ENCODE measurements at places on chromosomes 6 and 20.

GRCh38 chr6:126657561-126658175 lies 317.8 kb downstream of the CENPW start:
- DNase-seq: no peak

DNA sequence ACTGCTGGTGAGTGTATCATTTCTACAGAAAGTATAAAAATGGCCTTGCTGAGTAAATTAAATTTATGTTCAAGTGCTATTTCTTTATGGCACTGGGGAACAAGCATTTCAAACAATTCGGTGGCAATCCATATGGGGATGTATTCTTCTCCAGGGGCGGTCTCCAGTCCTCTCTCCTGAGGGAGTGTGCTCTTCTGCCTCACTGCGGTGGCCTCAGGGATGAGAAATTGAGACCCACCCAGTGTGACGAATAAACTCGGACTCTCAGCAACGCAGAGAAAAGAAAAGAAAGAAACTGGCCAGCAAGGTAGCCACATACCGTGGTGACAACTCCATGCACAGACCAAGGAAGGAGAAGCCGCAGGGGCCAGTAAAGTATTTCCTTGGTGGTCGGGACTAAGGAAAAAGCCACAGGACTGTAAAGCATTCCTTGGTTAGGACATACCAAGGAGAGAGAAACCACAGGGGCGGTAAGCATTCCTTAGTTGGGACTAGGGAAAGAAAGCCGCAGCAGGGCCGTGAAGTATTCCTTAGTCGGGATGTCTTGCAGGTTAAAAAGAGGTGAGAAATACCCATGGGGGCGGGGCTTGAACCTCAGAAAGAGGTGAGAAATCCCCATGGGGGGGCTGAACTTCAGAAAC lies 13.6 kb upstream of the GOPC start:
- DNase-seq: no peak

DNA sequence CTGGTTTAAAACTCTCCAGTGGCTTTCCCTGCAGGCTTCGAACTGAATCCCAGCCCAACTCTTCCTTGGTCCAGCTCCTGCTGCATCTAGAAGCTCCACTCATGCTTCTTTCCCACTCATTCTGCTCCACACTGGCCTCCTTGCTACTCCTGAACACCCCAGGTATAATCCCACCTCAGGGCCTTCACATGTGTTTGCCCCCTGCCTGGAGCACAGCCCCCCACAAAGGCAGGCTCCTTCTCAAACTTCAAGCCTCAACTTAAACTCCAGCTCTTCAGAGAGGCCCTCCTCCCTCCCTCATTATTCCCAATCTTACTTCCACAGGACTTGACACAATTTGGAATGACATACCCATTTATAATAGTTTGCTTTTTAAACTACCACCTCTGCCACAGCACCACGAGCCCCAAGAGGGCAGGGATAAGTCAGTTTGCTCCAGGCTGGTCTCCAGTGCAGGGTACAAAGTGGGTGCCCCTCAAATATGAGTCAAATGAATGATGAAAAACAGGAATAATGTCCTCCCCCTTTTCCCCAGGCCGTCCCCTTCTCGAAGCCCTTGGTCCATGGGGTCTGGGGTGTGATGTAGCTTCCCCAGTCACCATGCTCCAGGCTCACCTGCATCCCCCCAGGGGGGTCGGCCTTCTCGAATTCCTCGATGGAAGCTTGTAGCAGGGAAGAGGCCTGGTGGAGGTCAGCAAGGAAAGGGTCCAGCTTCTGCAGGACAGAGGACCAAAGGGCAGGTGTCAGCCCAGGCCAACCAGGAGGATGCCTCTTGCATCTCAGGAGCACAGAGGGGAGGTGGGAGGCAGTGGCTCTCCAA lies 37.4 kb downstream of the KIAA1755 start:
- DNase-seq: no peak

DNA sequence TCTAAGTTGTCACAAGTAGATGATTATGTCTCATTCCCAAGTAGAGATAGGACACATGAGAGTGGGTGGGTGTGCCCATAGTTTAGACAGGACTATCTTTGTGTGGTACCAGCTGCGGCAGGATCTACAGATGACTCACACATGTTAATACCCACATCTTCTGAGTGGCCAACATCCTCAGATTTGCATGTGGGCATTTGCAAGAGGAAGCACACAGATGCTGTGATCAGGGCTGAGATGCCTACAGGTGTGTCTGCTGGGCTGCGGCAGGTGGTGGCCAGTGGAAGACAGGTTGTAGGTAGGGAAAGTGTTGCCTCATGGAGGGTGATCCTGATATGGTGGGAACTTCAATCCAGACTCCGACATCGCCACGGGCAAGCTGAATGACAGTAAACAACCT lies 50.8 kb downstream of the UTRN start:
- no peak for DNase-seq

GRCh38 chr20:36175016-36175415 lies 20.5 kb downstream of the EPB41L1 start:
- DNase-seq: no peak

- DNase-seq: no peak
These were observed 62.4 kb upstream of the NELFCD start for GRCh38 chr20:58918621-58919020.

- DNase-seq: no peak
These were observed 4.9 kb downstream of the MTCL3 start for GRCh38 chr6:127514179-127514772.

- DNase-seq: no peak
These were observed 6.2 kb downstream of the KDM1B start for GRCh38 chr6:18161431-18161830.

DNA sequence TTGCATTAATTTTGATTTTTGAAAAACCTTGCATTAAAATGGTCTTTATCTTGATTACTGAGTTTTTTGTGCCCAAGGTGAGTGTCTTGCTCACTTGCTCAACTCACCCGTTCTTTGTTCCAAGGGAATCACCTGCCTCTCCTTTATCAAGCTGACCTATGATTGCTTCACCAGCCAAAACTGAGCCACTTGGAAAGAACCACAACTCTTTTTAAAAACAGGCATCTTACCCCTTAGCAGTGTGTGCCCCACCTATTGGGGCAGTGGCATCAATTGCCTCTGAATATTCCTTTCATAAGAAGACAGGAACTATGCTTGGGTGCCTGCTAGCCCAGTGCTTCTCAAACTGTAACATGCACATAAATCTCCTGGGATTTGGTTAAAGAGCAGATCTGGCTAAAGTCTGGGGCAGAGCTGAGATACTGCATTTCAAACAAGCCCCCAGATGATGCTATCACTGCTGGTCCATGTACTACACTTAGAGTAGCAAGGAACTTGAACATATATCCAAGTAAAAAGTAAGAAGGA lies 3.3 kb upstream of the STK38 start:
- DNase-seq: no peak

- DNase-seq: no peak
These were observed 304.1 kb downstream of the LAMA2 start for GRCh38 chr6:129186988-129187387.

DNA sequence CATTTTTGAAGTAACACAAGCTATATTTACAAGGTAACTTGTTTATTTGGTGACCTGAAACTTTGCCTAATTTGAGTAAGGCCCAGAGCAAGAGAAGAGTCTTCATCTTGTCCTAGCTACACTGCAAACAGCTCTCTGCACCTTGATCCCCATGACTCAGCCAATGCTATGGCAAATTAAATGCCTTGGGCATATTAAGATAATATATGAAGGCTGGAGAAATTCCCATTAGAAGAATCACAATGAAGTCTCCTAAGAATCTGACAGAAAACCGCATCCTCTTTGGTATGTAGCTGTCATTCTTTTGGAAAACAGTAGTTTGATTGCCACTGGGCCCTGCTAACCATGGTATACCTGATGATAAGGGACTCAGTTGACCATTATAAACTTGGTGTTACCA lies 204.5 kb downstream of the UBE3D start:
- DNase-seq: no peak

- no peak for DNase-seq
These were observed 56.8 kb downstream of the MDGA1 start for GRCh38 chr6:37640786-37641395.

DNA sequence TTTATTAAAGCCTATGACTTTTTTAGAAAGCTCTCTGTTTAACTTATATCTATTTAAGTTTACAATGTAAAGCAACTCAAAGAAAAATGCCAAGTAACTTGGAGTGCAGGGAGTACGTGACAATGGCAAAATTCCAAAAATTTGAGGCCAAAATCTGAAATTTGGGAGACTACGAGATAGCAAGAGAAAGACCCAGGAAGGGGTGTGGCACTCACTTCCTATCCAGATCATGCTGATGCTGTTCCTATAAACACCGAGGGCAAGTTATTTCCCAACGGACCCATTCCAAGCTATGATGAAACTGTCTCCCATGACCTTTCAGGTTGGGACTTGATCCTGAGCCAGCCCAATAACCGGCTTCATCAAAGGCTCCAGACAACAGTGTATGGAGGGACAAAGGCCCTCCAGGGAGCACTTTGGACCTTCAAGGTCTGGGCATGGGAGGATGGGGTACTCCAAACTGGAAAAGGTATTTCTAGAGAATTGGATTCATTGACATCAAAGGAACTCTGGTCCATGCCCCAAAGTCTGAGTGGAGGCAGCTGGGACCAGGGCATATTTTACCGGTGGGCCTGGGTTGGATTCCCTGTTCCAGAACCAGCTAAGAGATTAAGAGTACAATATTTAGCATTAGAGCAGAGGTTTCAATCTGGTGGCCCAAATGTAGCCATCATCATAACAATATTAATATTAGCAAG lies 15.7 kb upstream of the SLC13A3 start:
- no peak for DNase-seq

- no peak for DNase-seq
These were observed 46.4 kb downstream of the SASH1 start for GRCh38 chr6:148389086-148389485.

DNA sequence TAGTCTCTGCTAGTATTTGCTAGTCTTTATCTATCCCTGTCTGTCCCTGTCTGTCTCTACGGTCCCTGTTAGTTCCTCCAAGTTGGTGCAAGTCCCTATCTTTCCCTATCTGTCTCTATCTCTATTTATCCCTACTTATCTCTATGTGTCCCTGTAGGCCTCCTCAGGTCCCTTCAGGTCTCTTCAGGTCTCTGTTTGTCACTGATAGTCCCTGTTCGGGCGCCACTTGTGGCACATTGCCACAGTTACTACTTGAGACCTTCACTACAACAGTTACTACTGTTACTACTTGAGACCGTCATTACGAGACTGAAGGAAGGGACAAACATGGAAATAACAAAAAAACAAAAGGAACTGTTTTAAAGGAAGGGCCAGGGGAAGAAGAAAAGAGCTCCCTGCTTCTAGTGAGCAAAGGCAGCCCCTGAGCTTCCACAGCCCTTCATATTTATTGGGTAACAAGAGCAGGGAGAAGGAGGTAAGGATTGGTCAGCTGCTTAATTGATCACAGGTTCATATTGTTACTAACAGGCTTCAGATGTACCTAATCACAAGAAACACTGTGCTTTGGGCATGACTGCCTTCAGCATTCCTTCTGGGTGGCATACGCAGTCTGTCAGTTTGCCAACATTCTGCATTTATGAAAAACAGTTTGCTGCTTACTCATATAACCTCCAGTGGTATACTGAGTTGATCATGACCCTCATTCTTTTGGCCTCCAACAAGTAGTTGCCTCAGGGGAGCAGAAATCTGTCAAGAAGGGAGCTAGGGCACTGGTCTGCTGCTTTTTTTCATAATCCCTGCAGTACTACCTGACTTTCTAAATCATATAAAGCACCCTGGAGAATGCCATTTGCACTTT lies 8.4 kb downstream of the EPB41L2 start:
- DNase-seq: no peak

GRCh38 chr6:105869835-105870440 lies 216.2 kb upstream of the PRDM1 start:
- no peak for DNase-seq

DNA sequence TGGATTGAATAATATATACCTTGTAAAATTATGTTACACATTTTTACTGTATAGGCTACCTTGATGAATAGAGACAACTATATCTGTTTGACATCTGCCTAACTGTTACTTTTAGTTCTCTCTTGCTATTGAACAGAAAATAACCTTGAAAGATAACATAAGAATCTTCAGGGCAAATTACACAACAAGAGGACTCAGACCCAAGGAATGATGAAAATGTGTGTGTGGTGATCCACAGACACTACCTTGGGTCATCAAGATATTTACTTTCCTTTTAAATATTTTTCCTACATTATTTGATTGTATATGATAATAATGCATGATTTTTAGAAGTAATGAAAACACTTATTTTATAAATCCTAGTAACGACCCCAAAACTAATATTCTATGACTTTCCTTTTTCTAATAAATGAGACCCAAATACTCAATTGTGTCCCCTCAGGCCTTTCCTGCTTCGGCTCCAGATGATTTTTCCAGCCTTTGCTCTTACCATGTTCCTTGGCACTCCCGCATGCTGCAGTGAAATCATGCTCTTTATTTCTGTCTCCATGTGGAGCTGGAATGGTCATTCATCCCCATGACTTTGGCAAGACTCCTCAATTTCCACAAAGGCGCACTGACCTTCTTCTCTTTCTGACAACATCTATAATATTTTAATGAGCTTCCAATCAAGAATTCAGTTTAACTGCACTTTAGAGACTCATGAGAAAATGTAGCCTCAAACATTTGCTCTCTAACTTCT lies 187.6 kb downstream of the EPM2A start:
- DNase-seq: no peak
